ENCODE measurements at places on chromosomes 4 and X.

- DNase-seq: no peak
Observed at GRCh38 chrX:55867181-55867651, 149.7 kb downstream of the RRAGB start.

- DNase-seq: no peak
Observed at GRCh38 chrX:53704854-53705253, 18.3 kb upstream of the HUWE1 start.

DNA sequence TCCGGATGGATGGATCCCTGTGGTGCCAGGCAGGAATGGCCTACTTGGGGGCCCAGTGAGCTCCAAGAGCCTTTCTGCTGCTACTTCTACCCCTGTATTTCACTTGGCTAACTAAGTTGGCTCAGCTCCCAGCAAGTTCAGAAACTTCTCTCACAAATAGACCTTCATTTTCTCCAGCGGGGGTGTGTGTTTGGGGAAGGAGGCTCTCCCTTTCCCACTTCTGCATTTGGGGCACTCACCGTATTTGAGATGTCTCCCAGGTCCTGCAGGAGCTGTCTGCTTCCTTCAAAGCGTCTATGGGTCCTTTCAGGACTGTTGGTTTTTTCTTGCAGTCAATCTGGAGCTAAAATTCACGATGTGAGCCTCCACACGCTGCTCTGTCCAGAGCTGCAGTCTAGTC, 197.7 kb downstream of the SPANXN3 start:
- DNase-seq: no peak

- no peak for DNase-seq
Observed at GRCh38 chr4:107825072-107825824, 516 bp downstream of the SGMS2 start.

DNA sequence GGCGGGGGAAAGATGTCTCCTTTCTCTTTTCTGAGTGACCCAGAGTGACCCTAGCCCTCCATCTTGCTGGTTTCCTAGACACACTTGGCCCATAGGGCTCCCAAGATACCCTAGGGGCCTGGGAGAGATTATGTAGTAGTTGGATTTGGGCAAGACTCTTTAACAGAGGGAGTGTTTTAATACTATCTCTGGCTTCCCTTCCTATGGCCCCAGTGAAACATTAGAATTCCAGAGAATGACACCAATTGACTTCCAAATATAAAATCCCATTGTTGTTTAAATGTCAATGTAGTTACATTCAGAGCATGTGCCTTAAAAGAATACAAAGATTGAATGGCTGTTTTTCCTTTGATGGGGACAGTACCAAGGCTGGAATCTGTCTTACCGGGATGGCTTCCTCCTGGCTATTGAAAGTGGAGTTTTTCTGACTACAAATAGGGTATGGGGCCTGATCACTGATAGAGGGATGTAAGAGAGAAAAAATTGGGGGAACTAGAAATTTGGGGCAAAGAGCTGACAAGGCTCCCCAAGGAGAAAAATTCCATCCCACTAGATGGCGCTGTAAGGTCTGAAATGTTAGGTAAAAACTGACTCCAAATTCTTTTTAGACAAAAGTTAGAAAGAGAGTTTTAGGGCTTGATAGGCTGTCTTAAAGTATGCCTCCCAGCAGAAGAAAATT, 10.7 kb downstream of the TENT5D start:
- DNase-seq: no peak

DNA sequence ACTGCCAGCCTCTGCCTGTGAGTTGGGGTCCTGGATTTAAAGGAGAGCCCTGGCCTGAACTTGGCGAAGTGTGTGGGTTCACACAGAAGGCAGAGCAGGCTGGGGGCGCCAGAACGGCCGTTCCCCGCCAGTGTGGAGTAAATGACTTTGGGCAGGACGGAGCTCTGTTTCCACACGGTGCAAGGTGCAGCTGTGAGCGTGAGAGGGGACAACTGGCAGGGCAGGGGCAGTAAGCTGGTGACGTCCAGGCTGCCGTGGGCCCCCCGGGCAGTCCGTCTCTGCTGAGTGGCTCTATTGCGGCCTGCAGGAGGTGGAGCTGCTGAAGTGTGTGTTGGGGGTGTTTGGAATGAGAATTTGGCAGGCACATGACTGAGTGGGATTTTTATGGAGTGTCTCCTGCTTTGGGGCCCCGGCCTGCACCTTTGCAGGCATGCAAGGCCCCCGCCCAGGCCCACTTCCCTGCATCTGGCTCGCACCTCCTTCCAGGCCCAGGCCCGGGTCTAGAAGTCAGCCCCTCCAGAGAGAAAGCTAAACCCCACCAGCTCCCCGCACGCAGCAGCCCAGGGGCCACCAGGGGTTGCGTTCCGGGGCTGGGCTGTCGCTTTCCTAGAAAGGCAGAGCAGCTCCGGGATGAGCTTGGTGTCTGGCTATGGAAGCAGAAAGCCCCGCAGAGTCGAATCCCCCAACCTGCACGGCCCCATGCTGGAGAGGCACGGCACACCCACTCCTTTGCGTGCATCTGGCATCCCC, 62.2 kb upstream of the GRPEL1 start:
- no peak for DNase-seq

GRCh38 chrX:132615391-132616131, 126.7 kb upstream of the MBNL3 start:
- DNase-seq: peak; percentile 40

DNA sequence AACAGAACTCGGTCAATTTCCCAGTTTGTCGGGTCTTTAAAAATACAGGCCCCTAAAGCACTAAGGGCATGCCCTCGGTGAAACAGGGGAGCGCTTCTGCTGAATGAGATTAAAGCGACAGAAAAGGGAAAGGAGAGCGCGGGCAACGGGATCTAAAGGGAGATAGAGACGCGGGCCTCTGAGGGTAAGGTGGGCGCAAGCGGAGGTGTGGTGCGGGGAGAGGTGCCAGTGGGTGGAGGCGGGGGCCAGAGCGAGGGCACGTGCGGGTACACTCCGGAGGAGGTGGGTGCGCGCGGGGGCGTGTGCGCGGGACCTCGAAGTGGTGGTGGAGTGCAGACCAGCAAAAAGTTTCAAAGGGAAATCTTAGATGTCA, 787 bp upstream of the TET2 start:
- DNase-seq: peak; percentile 38

- DNase-seq: no peak
Observed at GRCh38 chr4:176291748-176292147, 22.7 kb upstream of the ASB5 start.

GRCh38 chrX:65744965-65745364, 77.5 kb downstream of the MSN start:
- DNase-seq: no peak

GRCh38 chr4:52951016-52951415, 88.9 kb downstream of the RASL11B start:
- DNase-seq: no peak

- no peak for DNase-seq
Observed at GRCh38 chr4:80133240-80133783, 60.3 kb upstream of the ANTXR2 start.

DNA sequence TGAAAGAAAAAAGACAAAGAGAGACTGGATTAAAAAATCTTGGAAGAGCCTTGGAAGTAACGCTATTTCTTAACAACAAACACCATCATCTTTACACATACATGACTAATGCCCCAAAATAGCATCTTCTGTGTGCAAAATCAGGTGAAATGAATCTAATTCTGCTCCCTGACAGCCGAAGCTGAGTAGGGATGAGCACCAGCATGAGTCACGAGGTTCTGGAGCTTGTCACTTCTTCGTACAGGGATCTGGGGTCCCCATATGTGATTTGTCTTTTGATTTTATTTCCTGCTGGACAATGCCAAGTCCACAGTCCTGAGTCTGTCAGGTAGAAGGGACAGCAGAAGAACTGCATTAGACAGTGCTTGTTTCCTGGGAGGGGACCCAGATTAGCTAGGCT, 55.9 kb downstream of the OSTC start:
- DNase-seq: no peak

- peak; percentile 43 for DNase-seq
Observed at GRCh38 chr4:88457307-88458103, 586 bp downstream of the HERC5 start.

DNA sequence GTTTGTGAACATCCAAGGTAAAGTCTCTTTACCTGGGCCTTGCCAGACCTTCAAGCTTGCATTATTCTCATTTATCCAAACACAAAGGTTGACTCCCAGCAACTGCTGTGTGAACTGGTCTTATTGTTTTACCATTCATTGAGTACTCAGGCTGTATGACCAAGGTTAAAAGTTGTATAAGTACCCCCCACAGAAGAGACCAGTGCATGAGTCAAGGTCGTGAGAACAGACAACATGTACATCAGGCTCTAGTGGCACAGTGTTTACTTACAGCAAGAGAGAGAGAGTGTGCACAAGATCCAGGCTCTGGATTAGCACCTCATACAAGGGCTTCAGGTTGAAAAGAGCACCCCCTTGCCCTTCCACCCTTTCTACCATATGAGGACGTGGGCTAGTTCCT, 77.4 kb upstream of the EFNB1 start:
- no peak for DNase-seq

DNA sequence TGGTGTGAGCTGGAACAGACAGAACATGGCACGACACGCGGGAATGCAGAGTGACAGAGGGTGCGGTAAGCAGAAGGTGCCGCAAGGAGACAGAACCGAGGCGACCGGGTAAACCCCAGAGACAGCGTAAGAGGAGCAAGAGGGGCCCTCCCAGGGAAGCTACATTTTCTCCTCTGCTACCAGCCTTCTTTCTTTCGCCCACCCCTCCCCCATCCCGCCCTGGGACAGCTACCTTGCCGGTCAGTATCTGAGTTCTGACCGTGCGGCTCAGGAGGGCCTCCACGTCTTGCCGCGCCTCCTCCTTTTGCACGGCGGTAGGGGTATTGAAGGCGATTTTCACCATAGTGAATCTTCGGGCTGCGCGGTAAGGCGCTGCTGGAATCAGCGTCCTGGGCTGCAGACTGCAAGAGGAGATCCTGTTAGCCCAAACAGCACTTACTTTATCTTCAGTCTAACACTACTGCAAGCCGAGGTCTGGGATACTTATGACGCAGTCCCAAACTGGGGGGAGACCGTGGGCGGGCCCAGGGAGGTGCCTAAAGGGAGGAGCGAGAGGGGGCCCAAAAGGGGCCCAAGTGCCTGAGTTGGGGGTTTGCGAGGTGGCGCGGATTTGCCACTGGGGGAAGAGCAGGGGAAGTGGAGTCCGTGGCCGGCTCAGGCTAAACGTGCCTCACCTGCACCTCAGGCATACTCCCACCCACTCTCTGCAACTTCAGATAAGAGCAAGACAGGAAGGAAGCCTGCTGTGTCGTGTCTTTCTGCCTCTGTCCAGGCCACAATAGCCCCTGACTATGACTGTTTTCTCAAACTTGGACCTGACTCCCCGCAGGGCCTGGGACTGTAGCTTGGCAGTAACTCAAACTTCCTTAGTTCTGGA, at the start of gene ITM2A:
Gene ITM2A (minus strand): TSS at position 462 of the 877 bp plus-strand sequence. CDS start 119 bp downstream, at position 343.
- peak; percentile 61 for DNase-seq

- no peak for DNase-seq
Observed at GRCh38 chrX:150857453-150857852, 41.0 kb downstream of the CD99L2 start.

GRCh38 chr4:141630854-141631253, 5.5 kb upstream of the IL15 start:
- no peak for DNase-seq

DNA sequence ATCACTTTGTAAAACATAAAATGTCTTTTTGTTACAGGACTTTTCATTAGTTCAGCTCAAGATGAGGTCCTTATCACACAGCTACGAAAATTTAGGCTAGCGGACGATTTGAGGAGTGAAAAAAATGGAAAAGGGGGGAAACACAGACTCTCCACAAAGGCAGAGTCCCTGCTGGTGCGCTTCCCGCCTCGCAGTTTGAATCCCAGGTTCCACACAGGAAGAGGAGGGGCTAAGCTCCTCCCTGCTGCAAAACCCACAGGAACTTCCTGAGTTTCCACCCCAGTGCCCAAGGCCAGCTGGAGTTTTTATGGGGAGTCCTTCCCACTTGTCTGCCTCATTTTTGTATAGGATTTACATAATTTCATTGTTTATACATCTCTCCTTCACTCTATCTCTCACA, 11.2 kb downstream of the ADAM29 start:
- no peak for DNase-seq

GRCh38 chrX:122641136-122641535, 542.9 kb upstream of the GRIA3 start:
- DNase-seq: no peak

- no peak for DNase-seq
Observed at GRCh38 chr4:24266951-24267722, 317.2 kb downstream of the DHX15 start.

DNA sequence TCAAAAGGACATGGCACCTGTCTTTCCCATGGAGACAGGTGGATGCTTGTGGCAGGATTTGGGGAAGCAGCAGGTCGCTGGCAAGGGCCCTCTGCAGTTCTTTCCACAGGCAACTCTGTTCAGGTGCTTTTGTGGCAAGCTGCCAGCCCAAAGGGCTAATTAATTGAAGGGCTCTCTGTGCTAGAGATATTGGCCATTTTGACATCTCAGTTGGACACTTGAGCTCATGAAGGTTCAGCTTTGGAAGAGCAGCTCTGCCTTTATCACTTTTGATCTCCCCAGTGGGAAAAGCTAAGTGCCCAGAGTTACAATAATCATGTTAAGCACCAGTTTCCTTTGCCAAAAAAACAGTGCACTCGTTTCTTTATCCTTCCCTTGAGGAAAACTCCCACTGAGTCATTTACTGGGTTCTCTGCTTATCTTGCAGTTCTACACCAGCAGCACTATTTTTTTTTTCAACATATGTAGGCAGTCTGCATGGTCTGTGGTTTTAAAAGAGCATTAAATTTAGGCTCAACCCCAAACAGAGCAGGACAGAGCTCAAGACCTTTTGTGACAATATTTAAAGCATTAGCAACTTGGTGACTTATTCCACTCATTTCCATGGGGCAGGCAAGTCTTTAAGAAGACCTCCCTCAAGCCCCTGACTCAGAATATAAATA, 336.4 kb upstream of the RASGEF1B start:
- no peak for DNase-seq

DNA sequence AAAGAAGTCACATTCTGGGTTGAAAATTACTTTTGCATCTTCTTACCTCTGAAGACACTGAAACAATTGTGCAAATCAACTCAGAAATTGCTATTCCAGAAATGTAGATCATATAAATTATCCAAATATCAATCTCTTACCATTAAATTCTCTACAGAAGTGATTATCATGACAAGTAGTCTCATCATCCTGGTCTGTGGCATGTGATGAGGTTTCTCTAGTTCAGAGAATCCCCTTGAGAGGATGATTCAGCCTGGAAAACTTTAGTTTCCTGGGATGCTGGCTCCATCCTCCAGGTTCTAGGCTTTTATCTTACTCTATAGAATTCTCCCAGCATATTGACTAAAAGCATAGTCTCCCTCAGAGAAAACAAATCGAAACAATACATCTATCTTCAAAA, 76.2 kb upstream of the S100G start:
- no peak for DNase-seq

GRCh38 chr4:99629962-99630554, 27.6 kb downstream of the C4orf54 start:
- no peak for DNase-seq

- DNase-seq: no peak
Observed at GRCh38 chrX:146615628-146616348, 193.8 kb upstream of the CXorf51B start.
